ENCODE measurements at places on chromosomes 7 and 10.

GRCh38 chr7:124457841-124458240, 307.8 kb downstream of the GPR37 start:
- DNase-seq = no peak

GRCh38 chr7:108222236-108222892, 92.2 kb upstream of the LAMB4 start:
- DNase-seq = no peak

GRCh38 chr7:29095631-29096445, 50.5 kb downstream of the CPVL start:
- no peak for DNase-seq

- no peak for DNase-seq
Measured at GRCh38 chr10:69434169-69434568, 17.1 kb upstream of the TSPAN15 start.

GRCh38 chr10:819326-819725, 112.2 kb downstream of the LARP4B start:
- DNase-seq = no peak

GRCh38 chr7:2583798-2584580, 25.2 kb downstream of the IQCE start:
- no peak for DNase-seq

- no peak for DNase-seq
Measured at GRCh38 chr10:66049335-66049734, 876.5 kb upstream of the LRRTM3 start.

DNA sequence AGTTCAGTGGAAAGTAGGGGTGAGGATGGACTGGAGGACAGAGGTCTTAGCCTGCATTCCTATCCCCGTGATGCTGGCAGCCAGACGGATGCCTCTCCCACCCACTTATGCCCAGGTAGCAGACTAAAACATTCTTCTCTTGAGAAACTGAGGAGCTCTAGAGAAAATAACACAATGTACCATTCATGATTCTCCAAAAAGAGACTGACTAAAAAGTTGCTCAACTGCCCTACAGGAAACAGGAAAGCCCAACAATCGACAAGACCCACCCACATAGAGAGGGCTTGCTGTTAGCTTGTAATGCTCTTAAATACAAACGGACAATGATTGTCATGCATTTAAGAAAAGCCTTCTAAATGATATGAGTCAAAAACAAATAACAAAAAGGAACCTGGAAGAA, 33.2 kb upstream of the PDE1C start:
- no peak for DNase-seq

DNA sequence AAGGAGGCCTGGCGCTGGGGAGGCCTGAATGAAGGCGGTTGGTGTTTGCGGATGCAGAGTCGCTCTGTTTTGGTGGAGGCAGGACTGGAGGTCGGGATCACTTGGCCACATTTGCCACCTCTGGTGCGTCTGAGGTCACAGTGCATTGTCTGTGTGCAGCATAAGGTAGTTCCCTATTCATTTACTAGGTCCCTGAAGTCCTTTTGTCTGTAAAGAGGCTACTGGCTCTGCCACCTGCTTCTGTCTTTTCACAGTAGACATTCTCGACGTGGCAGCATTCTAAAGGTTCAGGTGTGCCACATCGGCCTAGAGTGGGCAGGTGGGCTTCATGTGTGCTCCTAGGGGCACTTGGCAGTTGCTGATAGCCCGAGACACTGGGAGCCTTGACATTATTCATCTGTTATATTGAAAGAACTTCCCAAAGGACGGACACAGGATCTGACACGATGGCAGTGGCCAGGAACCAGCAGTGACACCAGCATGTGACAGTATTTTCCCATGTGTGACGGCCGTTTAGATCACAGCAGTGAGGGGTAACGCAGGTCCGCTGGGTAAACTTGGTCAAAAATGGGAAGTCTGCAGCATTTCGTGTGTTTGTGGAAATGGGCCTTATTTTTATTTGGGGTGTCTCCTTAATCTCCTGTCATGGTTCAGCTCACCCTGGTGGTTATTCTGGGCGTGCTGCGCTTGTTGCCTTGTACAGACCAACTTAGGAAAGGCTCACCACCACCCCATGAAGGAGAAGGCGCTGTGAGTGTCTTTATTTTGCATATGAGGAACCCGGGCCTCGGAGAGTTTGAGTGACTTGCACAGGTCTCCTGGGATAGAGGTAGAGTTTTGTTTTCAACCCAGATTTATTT, 5.9 kb downstream of the MGMT start:
- DNase-seq = no peak

- no peak for DNase-seq
Measured at GRCh38 chr10:106765241-106765754, 399.2 kb downstream of the SORCS1 start.

DNA sequence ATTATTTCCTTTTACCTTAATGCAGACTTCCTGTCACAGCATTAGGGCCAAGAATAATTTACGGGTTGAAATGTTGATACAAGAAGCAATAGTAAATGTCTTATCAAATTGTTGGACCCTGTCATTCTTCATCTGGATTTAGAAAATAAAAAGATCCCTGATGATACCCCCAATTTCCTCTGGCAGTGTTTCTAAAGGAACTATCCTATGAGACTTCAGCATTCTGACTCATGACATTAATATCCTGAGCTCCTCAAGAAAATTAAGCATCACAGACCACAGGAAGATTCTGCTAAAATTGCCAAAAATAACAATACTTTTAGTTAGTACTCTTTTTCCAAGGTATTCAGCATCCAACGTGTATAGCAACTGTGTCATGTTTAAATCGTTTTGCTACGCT, 490.5 kb upstream of the ANKRD30A start:
- DNase-seq = no peak

- DNase-seq = no peak
Measured at GRCh38 chr7:130758429-130759056, 24.5 kb upstream of the KLF14 start.

DNA sequence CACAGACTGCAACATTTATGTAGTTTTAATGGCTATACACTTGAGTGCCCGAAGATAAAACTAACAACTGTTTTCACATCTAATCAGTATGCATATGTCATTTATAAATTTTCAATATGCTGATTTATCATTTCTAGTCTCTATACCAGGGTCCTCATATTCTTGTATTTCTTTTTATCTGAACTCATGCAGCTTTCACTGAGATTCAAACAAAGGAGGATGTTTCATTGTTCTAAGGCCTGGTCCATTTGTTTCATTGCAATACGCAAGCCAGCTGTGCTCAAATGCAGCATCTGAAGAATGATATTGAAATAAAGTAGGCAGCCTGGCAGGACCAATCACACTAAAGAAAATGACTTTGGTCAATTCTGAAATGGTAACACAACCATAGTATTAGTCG, 31.7 kb downstream of the MAGI2 start:
- DNase-seq = no peak

DNA sequence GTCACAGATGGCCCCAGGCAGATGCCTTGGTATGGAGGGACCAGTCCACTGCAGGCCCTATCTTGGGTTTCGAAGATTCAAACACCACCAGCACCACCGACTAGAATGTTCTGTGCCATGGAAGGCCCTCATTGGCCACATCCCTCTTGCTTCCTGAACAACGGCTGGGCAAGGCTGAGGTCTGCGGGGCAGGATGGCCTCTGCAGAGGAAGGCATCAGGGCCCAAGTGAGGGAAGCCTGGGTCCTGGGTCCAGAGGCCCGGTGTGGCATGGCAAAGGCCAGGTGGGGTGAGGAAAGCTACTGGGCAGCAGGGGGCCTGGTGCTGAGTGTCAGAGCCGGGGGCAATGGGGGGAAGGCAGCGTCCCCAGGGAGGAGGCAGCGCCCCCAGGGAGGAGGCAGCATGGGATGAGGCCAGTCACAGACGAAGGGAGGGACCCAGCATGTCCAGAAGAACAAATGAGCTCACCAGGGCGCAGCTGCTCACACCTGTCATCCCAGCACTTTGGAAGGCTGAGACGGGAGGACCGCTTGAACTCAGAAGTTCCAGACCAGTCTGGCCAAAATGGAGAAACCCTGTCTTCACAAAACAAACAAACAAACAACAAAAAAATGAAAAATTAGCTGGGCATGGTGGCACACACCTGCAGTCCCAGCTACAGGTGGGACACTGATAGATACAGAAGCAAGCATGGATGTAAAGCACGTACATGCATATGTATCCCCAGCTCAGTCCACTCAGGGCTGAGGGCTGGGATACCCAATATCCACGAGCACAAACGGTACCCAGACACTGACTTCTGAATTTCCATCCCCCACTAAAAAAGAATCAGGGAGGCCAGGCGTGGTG, 64.4 kb downstream of the PROSER2 start:
- no peak for DNase-seq

DNA sequence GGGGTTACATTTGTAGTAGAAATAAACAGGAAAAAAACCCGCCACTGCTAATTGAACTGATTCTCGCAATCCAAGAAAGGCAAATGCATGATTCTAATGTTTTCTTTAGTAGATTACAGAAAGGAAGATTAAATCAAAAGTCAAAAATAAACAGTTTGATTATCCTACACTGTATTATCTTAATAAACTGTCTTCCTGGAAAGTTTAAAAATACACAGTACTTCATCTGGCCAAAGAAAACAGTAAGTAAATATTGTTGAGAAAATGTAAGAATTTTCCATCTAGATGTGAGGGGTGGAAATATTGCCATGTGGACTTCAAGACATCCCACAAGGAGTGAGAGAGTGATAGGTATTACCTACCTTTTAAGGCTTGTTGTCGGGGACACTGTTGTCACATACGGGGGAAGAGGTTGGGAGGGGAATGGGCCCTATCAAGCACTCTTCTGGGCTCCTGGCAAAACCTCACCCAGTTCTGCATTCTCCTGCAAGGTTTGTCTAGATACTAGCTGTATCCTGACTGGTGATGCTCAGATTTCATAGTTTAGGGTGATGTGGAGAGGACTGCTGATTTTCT, 17.8 kb downstream of the GRK5 start:
- no peak for DNase-seq

GRCh38 chr10:35307297-35307696, 29.0 kb upstream of the CCNY start:
- no peak for DNase-seq

DNA sequence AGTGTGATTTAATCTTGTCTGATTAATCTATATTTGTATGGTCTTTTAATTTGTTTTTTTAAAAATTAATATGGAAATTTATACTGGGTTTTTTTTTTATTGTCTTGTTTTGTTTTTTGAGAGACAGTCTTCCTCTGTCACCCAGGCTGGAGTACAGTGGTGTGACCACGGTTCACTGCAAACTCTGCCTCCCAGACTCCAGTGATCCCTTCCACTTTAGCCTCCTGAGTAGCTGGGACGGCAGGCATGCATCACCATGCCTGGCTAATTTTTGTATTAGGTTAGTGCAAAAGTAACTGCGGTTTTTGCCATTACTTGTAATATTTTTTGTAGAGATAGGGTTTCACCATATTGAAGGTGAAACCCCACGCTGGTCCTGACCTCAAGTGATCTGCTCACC, 73.1 kb downstream of the TET1 start:
- DNase-seq = no peak

DNA sequence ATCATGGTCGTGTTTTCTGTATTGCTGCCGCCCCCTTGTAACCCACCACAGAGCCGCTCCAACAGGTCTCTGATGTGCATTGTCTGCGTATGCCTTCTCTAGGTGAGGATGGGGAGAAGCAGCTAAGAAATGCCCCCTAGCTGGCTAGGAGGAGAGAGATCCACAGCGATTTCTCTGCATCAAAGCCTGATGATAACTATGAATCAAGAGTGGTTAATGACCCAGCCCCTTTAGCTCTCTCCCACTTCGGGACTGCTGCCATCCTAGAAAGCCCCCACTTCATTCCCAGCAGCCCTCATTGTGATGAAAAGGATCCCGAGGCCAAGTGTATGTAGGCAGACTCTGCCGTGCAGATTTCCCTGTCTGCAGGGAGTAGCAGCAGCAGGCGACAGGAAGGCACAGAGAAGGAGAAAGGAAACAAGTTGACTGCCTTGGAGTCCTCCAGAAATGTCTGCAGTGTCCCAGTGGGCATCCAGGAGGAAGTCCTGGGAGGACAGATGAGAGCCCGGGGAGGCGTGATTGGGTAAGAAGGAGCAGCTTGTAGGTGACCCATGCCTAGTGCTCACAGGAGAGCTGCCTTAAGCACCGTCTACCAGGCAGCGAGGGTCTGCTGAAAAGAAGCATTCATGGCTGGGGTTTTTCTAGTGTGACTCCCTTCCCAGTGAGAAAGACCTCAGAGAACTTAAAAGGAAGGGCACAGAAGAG, 2.9 kb downstream of the PLXNA4 start:
- DNase-seq = peak; percentile 7

DNA sequence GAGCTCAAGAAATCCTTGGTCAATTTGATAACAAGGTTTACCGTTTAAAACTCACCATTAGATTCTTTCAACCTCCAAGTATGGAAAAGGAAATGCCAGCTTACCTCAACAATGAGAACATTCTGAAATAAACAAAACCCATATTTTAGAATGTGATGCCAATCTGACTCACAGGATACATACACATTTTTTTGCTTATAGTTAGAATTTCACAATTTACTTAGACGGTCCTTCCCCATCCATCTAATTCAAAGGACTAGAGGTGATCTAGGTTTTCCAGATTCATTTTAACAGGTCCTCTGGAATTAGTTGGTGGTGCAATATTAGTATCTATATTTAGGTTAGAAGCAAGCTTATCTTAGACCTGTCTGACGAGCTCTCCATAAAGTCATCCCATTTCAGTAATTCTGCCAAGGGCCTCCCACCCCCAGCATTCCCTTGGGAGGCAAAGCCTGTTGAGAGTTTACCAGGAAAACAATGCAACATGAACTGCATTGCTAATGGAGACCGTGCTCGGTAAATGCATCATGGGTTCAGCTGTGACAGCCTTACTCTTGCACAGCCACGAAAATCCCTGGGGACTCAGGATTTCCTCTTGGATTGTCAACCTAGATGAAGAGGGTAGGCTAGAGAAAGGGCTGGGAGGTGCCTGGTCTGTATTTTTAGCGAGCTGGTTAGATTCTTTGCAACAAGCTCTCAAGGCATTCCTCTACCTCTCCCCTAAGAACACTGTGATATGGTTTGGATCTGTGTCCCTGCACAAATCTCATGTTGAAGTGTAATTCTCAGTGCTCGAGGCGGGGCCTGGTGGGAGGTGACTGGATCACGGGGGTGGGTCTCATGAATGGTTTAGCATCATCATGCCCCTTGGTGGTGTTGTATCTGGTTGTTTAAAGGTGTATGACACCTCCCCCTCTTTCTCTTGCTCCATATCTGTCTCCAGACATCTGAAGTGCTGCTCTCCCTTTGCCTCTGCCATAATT, 93.8 kb downstream of the PRTFDC1 start:
- DNase-seq = no peak

Data from occipital lobe (tissue), 3 donors.